ENCODE measurements at places on chromosomes 4 and X. TPM values are rescaled to one million over a fixed set of nuclear protein-coding genes. Genes with fewer than 3 reads are reported as not detected.

CCDC120 gene
- total RNA-seq, result 3.0 TPM

ENOPH1 gene
- total RNA-seq, result 29.8 TPM

MAGEA12 gene
- 0.15 TPM for total RNA-seq

PFKFB1 gene
- 0.08 TPM for total RNA-seq

MUC7 gene
- total RNA-seq, result not detected

CHRDL1 gene
- not detected for total RNA-seq

VCX2 gene
- total RNA-seq, result not detected

TCEAL6 gene
- not detected for total RNA-seq

PDZD4 gene
- total RNA-seq, result 3.7 TPM

COMMD8 gene
- total RNA-seq, result 11.4 TPM

PNPLA4 gene
- 13.9 TPM for total RNA-seq

HSFX2 gene
- 0.27 TPM for total RNA-seq

ADRA2C gene
- 11.9 TPM for total RNA-seq

RENBP gene
- 0.19 TPM for total RNA-seq

FANCB gene
- 2.7 TPM for total RNA-seq

LUZP4 gene
- not detected for total RNA-seq

SMR3B gene
- total RNA-seq, result not detected

SMIM31 gene
- not detected for total RNA-seq

STOX2 gene
- 2.1 TPM for total RNA-seq

DNAAF6 gene
- not detected for total RNA-seq

FGFR3 gene
- total RNA-seq, result 1.9 TPM

CCDC149 gene
- total RNA-seq, result 1.3 TPM

MAGED1 gene
- total RNA-seq, result 89.5 TPM

VGLL1 gene
- not detected for total RNA-seq

RNF212 gene
- 2.3 TPM for total RNA-seq

SPINK2 gene
- total RNA-seq, result not detected

LRIT3 gene
- total RNA-seq, result not detected

S100G gene
- not detected for total RNA-seq

DUSP9 gene
- total RNA-seq, result 1.9 TPM

ADH4 gene
- total RNA-seq, result not detected

TCP11X2 gene
- not detected for total RNA-seq

IGFBP7 gene
- 224 TPM for total RNA-seq

TMEM150C gene
- total RNA-seq, result 1.4 TPM

EGF gene
- total RNA-seq, result 0.45 TPM

Measured in A549 treated with Mapracorat at 1 μM for 4 hours (cell line).